Glomerular endothelial cell (primary cell): ENCODE measurements at places on chromosomes 11 and 22. TPM values are rescaled to one million over a fixed set of nuclear protein-coding genes. Genes with fewer than 3 reads are reported as not detected.

Gene ADM2
- 3.1 and 5.4 TPM in 2 replicates for total RNA-seq

Gene MMP10
- total RNA-seq = 29.5 and 39.8 TPM in 2 replicates

Gene TP53AIP1
- total RNA-seq = not detected in 2 replicates

Gene MS4A3
- not detected in 2 replicates for total RNA-seq

Gene SMIM35
- total RNA-seq = 0.12 TPM in 1 of 2 replicates, not detected in the other

Gene RHOD
- 22.1 and 23.8 TPM in 2 replicates for total RNA-seq

Gene CHRM1
- total RNA-seq = not detected in 2 replicates

Gene MS4A1
- not detected in 2 replicates for total RNA-seq

Gene NCR3LG1
- total RNA-seq = 5.5 and 5.6 TPM in 2 replicates

Gene APOA1
- not detected in 2 replicates for total RNA-seq

Gene FGF3
- not detected in 2 replicates for total RNA-seq

Gene TEAD1
- 34.1 and 55.5 TPM in 2 replicates for total RNA-seq

Gene CASTOR1
- 13.4 and 18.2 TPM in 2 replicates for total RNA-seq
